A549 (cell line): ENCODE measurements at places on chromosomes 13 and 19.

DNA sequence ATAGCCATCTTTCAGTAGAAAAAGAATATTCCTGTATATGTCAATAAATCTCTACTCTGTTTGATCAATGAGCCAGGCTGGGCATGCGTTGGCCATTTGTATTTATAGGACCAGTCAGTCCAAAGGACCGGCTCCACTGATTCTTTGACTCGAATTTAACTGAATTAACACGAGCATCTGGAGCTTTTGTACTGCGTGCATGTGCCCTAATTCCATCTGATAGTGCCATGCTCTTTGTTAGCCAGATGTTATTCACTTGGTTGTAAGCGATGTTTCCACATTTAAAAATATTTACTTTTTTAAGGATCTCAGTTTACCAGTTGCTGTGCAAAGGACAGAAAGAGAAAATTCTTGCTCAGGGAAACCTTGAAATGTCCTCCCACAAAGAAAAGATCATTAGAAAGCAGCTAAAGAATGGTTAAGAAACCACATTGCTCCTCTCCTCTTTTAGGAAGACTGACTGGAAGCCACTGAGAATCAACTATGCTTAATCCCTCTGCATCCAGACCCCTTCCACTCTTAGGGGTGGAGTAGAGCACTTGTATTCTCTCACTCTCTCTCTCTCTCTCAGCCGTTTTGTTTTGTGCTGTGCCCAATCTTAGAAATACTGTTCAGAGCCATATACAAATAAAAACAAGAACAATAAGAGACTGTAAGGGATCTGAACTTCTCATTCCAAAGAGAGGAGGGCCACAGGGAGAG, 165.8 kb downstream of the DCLK1 start:
- DNase-seq = no peak

GRCh38 chr19:13621413-13621812, 115.1 kb upstream of the CACNA1A start:
- peak; percentile 32 for DNase-seq

- DNase-seq = no peak
Observed at GRCh38 chr19:32859591-32859990, 10.0 kb downstream of the SLC7A9 start.

DNA sequence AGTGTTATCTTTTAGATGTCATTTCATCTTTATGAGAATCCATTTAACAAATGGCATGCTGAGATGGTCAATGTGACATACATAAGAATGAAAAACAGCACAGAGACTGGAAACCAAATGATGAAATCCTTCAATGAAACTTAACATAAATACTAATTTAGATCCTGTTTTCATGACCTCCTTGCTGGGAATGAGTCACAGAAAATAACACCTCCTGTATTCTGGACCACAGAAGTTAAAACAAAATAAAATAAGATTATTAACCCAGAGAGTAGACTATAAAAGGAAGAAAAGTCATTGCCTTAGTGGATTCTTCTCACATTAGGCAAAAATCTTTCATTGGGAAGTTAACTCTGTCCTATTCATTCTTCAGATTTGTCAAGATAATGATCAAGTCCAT, 1.6 kb downstream of the DIAPH3 start:
- DNase-seq = no peak

DNA sequence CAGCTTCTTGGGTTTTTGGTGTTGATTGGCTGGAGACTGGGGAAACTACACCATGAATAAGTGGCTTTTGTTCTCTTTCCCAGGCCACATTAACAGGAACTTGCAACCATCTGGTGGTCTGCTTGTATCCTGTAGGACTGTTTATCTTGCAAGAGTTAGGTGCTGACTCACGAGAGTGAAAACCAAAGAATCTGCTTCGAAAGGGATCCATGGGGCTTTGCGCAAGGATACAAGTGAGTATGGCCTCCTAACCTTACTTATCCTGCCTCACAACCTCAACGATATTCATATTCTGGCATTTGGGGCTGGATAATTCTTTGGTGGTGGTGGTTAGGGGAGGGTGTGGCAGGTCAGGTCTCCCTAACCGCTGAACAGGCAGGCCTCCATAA, 4.7 kb upstream of the SIGLECL1 start:
- DNase-seq = no peak

- DNase-seq = no peak
Observed at GRCh38 chr13:27295660-27296059, 25.0 kb downstream of the RASL11A start.

GRCh38 chr13:110965038-110965754, 50.3 kb upstream of the ANKRD10 start:
- DNase-seq = peak; percentile 28

DNA sequence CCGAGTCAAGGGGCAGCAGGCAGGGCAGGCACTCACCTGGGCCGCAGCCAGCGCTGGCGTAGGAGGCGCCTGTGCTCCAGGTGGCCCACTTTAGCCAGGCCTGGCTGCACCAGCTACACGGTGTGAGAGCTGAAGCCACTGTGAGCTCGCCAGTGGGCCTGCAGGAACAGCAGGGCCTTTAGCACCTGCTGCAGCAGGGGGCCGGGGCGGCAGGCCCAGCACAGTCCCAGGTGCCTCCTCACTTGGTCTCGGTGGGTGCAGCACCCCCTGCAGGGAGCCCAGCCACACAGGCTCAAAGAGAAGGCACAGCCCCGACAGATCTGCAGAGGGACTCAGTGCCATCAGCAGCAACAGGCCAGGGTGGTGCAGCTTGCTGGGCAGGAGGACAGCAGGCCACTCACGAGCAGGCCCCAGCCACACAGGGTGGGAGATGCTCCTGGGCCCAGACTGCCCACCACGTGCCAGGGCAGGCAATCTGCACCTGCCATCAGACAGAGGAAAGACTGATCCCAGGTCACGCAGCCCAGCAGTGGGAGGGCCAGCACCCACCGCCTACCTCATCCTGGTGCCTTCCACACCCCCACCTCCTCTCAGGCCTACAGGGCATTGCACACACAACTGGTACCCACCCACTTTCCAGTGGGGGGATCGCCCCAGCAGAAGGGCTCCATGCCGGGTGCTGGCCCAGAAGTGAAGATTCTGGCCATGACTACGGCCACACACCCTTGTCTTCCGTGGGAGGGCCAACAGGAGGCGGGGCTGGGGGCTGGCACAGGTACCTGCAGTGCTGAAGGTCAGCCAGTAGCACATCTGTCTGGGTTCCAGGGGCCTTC, 15.8 kb downstream of the ARHGAP33 start:
- DNase-seq = no peak

- DNase-seq = peak; percentile 6
Observed at GRCh38 chr19:38841787-38842438, 7.9 kb downstream of the HNRNPL start.

DNA sequence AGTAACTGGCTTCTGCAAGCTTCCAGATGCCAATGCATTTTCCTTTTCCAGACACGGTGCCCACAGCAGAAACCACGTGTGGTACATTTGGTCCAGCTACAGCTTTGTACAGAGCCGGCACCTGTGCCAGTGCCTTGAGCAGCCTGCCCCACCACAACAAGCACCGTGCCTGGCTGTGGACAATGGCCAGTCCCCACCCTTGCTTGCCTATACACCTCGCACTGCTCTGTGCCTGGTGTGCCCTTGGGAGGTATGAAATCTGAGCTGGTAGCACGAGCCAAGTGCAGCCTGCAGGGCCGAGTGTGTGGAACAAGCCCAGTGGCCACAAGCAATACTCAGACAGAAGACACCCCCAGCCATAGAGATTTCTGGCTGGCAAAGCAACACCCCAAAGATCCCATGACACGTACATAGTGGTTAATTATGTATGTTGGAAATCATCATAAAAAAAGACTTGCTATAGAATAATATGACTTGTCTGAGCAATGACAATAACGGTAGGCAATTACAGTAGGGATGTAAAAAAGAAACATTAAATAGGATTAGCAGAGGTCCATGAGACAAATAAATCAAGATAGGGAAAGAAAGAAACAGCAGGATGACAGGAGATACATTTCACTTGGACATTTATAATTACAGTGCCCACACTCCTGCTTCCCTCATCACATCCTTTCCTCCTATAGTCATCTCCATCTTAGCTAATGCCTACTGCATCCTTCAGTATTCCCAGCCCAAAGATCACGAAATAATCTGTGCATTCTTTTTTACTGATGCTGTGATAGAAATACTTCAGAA, 1399.5 kb downstream of the PCDH9 start:
- DNase-seq = no peak

DNA sequence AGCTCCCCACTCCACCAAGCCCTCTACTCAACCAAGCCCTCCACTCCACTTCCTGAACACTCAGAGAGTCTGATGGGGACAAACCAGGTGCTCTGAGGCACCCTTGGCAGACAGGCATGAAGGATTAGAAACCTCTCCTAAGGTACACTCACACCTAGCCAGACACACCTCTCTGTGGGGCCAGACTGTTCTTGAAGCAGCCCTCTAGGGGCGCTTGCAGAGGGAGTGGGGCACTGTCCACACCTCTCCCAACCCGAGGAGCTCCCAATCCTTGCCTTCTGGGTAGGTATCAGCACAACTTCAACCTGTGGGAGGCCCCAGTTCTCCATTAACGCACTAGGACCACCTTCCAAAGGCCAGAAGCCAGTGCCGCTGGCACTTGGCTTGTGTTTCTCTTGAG, 108.7 kb upstream of the VSTM2B start:
- no peak for DNase-seq

- no peak for DNase-seq
Observed at GRCh38 chr19:7665076-7665475, 3.8 kb upstream of the RETN start.
